ENCODE measurements at places on chromosomes 1 and 21. TPM values are rescaled to one million over a fixed set of nuclear protein-coding genes. Genes with fewer than 3 reads are reported as not detected.

The NCF2 gene
- 0.47 TPM for total RNA-seq

GRCh38 chr1:40876436-40876761 lies 14.2 kb upstream of the CITED4 start:
- DNase-seq = no peak

The OLFML2B gene
- 4.8 TPM for total RNA-seq

The CD46 gene
- 224 TPM for total RNA-seq

DNA sequence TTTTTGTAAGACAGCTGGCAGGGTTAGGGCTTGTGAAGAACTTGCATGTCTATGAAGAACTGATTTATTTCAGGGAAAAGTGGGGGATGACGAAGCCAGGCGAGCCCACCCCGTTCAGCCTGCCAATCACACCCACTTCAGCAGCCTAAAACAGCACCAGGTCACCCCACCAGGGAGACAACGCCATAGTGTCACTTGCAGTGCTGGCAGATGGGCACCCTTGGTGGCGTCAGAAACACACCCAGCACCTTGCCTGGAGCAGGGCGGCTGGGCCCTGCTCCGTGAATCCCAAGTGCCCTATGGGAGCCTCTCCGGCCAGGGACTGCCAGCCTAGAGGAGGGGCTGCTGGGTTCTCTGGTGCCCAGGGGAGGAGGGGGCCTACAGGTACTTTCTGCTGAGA lies 5.0 kb upstream of the NADK start:
- no peak for DNase-seq

DNA sequence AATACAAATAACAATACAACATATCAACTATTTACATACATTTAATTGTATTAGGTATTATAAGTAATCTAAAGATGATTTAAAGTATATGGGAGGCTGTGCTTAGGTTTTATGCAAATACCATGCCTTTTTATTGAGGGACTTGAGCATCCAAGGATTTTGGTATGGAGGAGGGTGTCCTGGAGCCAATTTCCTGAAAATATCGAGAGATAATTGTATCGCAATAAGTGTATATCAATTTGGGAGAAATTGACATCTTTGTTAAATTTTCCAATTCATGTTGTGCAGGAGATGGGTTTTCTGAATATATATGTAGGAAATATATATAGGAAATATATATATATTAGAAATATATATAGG lies 63.5 kb downstream of the ATP1A1 start:
- DNase-seq = no peak

DNA sequence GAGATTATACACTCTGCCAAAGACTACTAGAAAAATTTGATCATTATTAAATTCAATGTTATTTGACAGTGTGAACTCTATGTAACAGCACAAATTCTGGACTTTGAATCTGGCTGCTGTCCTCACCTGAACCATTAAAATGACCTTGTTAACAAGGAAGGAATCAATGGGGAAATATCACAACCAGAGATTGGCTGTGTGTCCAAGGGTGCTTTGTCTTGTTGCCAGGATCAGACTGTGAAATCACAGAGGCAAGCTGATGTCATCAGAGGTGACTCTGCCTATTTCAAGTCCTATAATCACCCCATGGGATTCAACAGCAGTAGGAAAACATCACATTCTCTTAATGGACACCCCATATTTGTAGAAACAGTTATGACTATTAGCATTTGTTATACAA lies 46.8 kb downstream of the ADAMTS5 start:
- no peak for DNase-seq

DNA sequence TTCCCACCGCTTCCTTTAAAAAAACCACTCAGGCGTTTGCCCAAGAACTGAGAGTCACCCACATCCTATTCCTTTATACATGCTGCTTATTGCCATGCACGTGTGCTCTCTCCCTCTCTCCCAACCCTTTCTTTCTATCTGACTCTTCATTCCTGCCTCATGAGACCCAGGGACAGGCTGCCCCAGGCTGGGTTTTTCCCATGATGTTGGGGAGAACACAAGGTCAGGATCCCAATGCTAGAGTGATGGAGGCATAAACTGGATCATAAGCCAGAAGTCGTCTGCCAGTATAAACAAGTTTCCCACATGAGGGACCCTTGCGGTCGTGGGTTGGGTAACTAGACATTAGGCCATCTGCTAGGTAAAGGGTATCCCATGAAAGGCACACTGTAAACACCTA lies 64.9 kb downstream of the CD2 start:
- no peak for DNase-seq

DNA sequence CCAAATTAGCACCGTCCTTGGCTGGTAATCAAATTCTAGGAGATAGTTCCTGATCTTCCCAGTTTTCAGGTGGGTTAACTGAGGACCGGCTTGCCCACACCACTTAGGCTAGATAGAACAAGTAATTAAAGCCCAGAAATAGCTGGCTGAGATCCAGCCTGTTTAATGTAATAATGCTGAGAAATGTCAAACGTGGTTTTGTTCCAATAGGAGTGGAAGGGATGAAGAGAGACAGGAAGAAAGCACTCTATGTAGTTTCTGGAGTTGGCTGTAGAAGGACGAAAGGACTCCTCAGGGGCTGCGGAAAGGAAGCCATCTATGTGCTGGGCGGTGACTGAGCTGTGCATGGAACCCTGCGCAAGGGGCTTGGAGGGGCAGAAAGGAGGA lies 18.6 kb downstream of the NAV1 start:
- no peak for DNase-seq

The TP73 gene
- 1.4 TPM for total RNA-seq

DNA sequence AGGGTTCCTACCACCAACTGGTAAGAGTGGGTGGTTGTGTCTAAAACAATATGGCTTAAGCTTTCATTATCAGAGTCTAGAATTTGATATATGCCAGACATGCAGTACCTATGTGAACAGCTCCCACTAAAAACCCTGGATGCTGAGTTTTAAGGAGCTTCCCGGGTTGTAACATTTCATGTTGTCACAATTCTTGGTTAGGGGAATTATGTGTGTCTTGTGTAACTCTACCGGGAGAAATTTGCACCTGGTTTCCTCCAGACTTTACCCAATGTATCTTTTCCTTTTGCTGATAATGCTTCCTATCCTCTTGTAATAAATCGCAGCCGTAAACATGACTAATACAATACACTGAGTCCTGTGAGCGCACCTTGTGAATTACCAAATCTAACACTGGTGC lies 48.3 kb downstream of the ARID4B start:
- DNase-seq = no peak

The MARK1 gene
- total RNA-seq = 11.8 TPM

The PCSK9 gene
- total RNA-seq = 1.6 TPM

The ST6GALNAC5 gene
- 18.6 TPM for total RNA-seq

GRCh38 chr1:36354486-36354885 lies 31.0 kb upstream of the EVA1B start:
- DNase-seq = no peak

DNA sequence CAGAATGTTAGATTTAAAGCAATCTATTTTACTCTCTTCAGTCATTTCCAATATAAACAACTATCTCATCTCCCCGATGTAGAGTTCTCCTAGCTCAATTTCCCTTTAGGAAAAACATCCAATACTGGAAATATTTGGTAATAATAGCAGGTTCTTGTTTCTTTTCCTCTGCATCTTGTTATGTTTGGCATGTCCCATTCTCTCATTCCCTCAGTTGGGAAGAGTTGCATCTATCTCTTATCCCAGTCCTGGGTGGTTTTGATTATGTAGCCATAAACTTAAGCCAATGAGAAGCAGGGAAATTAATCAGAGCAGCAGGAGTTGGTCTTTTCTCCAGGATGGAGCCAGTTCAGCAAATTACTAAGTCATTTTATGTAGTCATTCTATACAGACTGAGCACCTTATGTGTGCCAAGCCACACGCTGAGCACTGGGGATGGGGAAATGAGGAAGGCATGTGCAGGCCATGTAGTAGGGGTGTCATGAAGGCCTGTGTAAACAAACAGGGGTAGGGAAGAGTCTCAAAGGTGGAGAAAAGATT lies 418.2 kb upstream of the NFIA start:
- DNase-seq = no peak

- DNase-seq = no peak
Observed at GRCh38 chr1:215568299-215568692, 1.2 kb downstream of the KCTD3 start.

DNA sequence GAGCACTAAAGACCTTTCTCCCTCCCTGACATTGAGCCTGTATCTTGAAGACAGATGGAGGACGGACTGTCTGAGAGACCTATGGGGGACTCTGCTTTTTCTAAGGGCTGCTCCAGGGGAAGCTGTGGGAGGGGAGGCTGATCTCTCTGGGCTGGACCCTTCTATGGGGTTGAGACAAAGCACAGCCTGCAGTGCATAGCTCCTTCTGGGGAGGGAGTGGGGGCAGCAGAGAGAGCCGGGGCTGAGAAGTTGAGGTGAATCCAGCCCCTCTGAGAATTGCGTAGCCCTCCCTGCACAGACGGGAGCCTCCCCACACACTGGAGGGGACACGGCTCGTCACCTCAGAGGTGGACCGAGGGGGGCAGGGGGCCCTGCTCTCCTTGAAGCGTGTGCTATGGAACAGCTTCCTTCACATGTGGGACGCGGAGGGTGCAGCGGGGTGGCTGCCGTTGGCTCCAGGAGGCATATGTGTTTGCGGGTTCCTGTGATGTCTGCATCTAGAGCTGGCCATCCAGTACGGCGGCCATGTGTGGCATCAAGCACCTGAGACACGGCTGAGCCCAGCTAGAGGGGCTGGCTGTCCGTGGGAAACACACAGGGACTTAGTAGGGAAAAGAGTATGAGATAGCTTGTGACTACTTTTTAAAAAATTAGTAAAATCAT lies 299.1 kb downstream of the CAMTA1 start:
- no peak for DNase-seq

The AMPD1 gene
- not detected for total RNA-seq

The VPS72 gene
- 82.3 TPM for total RNA-seq

DNA sequence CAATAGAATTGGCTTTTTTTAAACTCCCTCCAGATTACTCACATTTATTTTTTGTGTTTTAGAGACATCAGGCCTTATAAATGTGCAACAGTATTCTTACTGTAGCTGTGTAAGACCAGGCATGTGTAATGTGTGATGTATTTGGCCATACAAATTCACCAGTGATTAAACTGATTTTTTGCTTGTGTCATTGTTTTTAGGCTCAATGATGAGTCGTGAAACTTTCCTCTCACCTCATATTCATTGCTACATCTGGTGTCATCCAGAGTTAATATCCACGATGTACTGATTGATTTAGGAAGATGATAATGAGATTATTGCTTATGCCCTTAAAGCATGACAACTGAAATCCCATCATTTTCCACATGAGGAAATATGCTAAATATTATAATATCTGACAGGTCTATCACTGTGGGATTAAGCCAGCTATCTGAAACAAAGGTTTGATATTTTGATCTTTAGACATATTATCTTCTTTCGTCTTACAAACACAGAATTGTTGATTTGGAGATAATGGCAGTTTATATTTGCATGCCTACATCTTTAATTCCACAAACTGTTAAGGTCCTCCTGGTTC lies 487.9 kb downstream of the PTBP2 start:
- DNase-seq = no peak

The TRIM63 gene
- total RNA-seq = 1.4 TPM

DNA sequence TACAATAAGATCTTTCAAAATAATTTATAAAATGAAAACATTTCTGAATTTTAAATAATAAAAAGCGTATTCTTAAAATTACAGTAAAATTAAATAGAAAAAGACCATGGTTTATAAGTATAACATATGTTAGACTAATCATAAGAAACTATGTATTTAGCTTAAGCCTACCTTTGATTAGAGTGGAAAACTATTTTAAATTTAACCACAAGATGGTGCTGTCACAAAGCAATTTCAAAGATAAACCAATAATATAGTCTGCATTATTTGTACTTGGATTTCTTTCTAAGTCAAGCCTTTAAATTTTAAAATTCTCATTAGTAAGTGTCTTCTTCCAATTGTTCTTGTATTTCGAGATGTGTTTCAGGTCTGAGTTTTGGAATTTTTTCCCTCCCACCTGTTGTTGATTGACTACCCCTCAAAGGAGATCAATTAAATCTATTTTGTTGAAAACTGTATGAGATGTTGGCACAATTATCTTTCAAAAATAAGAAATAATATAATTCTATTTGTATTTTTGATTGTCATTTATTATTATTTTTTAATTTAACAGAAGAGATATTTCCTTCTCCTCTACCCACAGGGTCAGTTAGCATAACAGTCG lies 459.8 kb downstream of the KCNT2 start:
- DNase-seq = no peak

The FLVCR1 gene
- 23.1 TPM for total RNA-seq

- no peak for DNase-seq
Observed at GRCh38 chr1:31891280-31891679, 46.9 kb downstream of the PTP4A2 start.

The PGBD5 gene
- 1.2 TPM for total RNA-seq

The PTPN7 gene
- total RNA-seq = 0.32 TPM

- no peak for DNase-seq
Observed at GRCh38 chr1:152517237-152517811, 3.0 kb downstream of the CRCT1 start.

The FMO5 gene
- total RNA-seq = 0.97 TPM

DNA sequence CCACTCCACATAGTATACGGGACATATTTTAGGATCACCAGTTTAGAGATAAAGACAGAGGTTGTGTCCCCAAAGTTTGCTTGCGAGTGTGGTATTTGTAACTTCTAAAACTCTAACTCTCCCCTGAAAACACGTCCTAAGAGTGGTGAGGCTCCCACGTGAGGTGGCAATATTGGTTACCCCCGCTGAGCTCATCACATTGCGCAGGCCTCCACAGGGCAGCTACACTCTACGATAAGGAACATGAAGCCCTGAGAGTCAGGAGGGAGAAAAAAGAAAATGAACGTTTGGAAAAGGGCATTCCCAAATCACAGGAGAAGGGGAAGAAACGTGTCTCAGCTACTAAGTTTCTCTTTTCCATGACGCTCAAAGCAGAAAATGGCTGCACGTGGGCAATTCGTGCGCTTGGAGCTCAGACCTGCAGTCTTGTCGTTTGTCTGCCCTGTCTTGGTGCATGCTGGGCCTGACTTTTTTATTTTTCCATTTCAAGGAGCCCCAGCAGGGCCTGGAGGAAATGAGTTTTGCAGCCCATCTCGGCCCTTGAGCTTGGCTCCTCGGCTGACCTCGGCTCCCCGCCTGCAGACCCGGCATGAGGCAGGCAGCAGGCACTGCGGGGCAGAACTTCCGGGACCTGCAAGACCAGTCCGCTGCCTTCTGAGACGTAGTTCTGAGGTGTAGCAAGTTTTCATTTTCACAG lies 25.7 kb downstream of the ERG start:
- DNase-seq = no peak

GRCh38 chr1:198096390-198096789 lies 60.4 kb upstream of the NEK7 start:
- no peak for DNase-seq

- no peak for DNase-seq
Observed at GRCh38 chr1:241637604-241638003, 2.6 kb downstream of the CHML start.

DNA sequence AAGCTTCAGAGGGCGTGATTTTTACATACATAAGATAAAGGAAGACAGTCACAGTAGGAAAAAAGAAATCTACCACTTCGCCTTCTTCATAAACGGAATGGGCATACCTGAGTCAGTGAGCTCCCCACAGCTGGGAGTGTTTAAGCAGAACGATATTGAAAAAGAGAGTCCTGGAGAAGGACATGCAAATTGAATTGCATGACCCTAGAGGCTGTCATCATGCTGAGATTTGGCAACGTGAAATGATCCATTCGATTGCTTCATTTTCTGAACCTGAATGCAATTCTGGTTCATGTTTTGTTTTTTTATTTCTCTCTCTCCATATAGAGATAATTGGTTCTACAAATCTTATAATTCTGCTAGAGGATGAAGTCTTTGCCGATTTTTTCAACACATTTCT lies 3.7 kb downstream of the RGSL1 start:
- DNase-seq = no peak

GRCh38 chr1:221444346-221444745 lies 297.5 kb downstream of the DUSP10 start:
- DNase-seq = no peak

Data from mesothelial cell of epicardium (in vitro differentiated cells).